ENCODE measurements at places on chromosomes 12 and 14.

GRCh38 chr12:125135906-125136305 is 70.7 kb downstream of the AACS start:
- DNase-seq: no peak

- DNase-seq: no peak
Measured at GRCh38 chr12:49808686-49809380, 19.4 kb downstream of the NCKAP5L start.

GRCh38 chr12:48122065-48122834 is 3.1 kb downstream of the PFKM start:
- DNase-seq: no peak

GRCh38 chr12:60042835-60043234 is 447.0 kb downstream of the SLC16A7 start:
- no peak for DNase-seq

GRCh38 chr12:71865166-71865713 is 25.7 kb downstream of the TBC1D15 start:
- DNase-seq: no peak

DNA sequence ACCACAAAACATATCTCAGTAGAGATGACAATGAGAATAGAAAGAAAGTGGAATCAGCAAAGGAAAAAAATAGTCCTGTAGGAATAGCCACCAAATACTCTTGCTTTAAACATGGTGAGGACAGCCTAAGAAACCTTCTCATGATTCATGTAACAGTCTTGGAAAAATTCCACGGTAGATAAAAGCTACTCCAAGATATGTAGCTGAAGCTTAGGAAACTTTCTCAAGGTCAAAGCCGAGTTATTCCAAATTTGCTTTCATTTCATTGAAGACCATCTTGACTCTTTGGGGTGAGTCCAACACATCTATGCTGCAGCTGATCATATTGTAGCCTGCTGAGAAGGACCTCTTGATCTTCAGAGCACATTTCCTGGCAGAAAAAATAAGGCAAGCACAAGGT is 157.6 kb downstream of the PAH start:
- DNase-seq: no peak

- no peak for DNase-seq
Measured at GRCh38 chr14:74636424-74637177, 24.6 kb upstream of the LTBP2 start.

- DNase-seq: no peak
Measured at GRCh38 chr12:107478881-107479280, 206.7 kb upstream of the PWP1 start.

GRCh38 chr12:93166541-93167307 is 211.0 kb upstream of the NUDT4 start:
- DNase-seq: no peak

DNA sequence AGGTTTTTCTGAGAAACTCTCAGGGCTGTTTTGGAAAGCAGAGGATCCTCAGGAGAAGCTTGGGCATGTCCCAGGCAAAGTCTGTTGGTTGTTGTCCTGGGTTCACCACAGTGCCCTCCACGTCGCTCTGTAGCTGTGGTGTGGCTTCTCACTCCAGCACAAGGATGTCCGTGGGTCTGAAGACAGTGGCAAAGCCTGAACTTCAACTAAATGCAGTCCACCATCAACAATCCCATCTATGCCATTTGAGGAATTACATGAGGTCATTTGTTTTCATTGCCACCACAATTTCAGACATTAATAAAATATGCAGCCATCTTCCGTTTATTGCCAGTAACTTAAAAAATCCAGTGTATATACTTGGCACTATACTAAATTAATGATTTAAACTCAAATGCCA is 272.1 kb downstream of the LRIG3 start:
- no peak for DNase-seq

- DNase-seq: no peak
Measured at GRCh38 chr12:12681061-12681765, 14.8 kb downstream of the GPR19 start.

- DNase-seq: no peak
Measured at GRCh38 chr12:109329686-109330085, 18.0 kb upstream of the MYO1H start.

DNA sequence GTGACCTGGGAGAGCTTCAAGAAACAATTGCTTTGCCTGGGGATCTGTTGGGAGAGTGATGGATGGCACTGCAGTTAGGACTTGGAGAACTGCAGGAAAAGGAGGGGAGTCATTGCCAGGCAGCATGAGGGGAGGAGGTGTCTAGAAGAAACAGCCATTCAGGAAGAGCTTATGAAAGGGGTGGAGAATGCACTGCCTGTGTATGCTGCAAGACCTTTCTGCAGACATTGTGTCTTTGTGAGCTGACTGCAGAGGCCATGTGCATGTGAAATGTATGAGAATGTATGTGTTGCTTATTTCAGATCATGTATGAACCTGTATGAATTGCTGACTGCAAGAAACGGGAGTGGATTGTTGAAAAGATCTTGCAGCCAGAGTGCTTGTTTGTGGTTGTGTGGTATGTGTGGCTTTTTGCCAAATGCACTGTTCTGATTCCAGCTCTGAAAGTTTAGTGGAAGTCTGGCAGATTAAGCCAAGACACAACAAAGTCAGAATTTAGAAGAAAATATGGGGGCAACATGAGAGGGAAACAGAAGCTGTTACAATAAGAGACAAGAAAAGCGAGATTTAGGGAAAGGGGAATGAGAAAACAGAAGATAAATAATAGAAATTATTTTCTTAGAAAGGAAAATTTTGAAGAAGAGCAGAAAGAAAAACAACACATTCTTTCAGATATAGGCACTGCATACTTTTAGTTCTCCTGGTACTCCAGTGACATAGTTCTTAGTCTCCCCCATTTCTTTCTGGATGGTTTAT is 9.8 kb upstream of the RIMKLB start:
- DNase-seq: peak; percentile 88

- DNase-seq: no peak
Measured at GRCh38 chr14:32078858-32079216, 1.7 kb downstream of the ARHGAP5 start.

- no peak for DNase-seq
Measured at GRCh38 chr14:95025218-95025617, 132.1 kb downstream of the DICER1 start.

- peak; percentile 90 for DNase-seq
Measured at GRCh38 chr12:53047221-53048032, 2.4 kb upstream of the TNS2 start.

GRCh38 chr14:23128969-23129758 is 10.1 kb upstream of the CEBPE start:
- DNase-seq: no peak

DNA sequence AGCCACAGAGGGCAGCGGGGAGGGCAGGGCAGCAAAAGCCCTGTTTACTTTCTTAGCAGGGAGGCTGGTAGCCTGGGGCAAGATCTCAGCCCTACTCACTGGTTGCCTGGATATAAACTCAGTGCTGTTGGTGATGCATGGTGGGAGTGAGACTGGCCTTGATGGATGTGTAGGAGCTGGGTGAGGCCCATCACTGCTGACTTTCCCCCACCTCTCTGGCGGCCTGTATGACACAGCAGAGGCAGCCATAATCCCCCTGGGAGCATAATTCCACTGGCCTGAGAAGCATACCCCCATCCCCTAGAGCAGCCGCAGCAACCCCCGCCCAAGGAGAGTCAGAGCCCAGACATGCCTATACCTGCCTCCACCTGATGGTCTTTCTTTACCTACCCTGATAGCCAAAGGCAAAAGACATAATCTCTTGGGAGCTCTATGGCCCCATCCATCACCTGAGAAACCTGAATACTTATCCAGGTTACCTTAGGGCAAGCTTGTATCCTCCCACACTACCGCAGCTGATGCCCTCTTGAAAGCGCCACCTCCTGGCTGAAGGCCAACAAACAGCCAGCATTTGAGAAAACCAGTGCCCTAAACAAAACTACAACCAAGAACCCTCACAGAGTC is 59.3 kb downstream of the DNAI7 start:
- no peak for DNase-seq

DNA sequence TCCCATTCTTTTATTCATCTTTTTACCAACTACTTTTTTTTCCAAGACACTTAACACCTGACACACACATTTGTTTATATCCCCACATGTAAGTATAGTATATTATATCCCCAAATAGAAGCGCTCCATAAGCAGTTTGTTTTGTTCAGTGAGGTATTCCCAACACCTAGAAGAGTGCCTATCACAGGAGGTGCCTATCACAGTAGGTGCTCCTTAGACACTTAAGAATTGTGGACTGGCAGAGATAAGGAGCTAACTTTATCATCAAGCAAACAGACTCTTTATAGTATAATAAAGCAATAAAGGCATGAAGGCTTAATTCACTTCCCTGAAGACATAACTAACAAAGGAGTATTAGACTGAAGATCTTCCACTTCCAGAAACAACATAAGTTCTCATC is 29.1 kb downstream of the OSBPL8 start:
- DNase-seq: no peak

DNA sequence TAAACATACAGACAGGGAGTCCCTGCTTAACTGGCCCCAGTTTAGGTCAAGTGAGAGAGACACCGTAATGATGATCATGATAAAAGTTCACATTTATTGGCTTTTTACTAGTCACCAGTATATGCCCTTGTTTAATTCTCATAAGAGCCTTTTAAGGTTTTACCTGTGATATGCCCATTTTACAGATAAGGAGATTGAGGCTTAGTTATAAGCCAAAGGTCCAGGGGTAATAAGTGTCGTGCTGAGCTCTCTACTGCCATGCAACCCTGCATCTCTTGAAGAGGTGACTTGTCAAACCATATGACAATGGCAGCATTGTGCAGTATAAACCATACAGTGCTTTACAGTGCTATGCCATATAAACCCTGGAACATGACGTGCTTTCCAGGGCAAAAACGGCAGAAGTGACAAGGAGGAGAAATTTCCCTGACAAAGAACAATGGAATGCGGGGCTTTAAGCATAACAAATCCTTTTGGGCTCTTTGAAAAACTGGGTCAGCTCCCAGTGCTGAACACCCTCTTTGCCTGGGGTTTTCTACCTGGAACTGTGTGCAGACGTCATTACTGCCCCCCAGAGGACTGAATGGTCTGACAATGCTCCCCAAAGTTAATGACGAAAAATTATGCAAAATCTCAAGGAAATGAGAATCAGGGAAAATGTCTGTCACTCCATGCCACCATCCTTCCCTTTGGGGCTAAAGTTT is 59.7 kb upstream of the C14orf132 start:
- no peak for DNase-seq

DNA sequence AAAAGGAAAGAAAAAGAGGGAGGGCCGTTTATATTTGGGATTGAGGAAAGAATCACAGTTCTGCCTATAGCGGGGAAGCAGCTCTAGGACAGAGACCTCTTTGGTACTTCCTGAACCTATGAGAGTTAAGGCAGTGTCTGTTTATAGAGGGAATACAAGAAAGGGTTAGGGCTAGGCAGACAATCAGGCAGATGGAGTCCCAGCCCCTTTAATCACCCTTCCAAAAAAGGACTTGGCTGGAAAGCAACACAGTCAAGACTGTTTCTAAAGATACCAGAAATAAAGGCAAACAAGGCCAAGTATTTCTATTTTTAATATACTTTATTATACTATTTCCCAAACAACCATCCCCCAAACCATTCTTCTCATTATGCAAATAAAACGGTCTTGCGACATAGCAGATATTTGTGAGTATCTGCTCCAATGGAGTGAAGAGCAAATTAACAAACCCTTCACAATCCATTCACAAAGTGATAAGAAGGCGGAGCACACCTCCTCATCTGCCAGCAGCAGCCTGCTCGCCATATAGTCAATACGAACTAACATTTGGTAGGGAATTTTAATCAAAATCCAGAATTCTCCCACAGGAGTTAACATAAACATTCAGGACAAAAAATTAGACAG is 697 bp upstream of the GRIP1 start:
- no peak for DNase-seq

DNA sequence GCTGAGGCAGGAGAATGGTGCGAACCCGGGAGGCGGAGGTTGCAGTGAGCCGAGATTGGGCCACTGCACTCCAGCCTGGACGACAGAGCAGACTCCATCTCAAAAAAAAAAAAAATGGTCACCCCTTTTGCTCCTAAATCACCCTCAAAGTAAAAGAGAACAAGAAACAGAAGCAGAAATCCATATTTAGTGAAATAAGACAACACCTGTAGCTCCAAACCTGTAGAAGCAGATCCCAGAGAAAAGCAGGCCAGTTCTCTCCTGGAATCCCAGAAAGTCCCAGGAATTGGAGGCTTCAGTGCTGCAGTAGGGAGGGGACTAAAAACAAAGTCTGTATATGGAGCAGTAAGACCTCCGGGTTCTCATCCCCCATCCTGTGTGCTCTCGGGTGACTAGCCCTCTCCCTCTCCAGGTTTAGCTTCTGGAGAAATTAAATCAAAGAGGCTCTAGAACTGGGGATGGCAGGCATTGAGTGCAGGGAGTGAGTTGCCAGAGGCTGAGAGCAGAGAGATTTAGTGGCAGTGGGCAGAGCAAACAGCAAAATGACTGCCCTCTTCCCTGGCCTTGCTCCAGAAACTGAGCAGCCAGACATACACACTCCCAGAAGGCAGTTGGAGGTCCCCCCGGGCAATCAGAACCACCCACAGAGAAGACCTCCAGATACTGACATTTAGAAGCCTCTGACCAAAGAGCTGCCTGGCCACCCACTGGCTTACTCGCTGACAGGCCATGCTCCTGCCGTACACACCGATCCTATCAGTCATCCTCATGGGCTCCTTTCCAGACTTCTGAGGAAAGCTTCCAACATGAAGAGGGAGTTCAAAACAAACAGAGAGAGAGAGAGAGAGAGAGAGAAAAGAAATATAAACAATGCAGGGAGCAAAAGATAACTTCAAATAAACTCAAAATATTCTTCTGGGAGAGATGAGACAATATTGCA is 6.3 kb upstream of the MLXIP start:
- no peak for DNase-seq

DNA sequence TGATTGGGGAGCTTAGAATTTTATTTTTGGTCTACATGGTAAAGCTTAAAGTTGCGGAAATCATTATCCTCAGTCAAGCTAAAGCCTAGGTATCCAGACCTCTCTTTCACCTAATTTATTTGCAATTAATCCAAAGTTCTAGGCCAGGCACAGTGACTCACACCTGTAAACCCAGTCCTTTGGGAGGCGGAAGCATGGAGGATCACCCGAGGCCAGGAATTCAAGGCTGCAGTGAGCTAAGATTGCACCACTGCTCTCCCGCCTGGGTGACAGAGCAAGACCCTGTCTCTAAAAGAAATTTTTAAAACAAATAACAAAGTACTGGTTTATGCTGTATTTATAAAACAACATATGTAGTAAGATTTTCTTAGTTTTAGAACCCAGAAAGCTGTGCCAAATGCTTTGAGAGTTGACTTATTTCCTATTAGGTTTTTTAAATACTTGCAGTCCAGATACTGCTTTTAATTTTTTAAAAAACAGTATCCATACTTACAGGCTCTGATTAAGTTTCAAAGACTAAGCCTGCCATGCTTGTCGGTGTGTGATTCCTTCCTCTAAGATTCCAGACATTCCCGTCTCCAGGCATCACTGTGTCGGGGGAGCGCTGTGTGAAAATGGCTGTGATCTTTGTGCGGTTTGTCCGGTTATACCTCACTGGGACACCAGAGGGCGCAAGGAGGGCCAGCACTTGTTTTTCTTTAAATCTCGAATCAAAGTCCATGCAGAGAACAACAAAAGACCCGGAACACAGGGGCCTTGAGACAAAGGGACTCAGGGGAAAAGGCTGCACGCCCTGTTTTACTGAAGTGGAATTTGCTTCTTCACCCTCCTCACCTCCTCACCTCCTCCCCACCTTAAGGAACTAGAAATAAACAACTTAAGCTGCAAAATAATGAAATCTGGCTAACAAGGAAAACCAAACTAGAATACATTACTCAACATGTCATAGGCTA is 24.6 kb upstream of the TMPO start:
- peak; percentile 96 for DNase-seq

All from renal pelvis (tissue), 12 donors.